ENCODE measurements at places on chromosomes 5 and 9.

DNA sequence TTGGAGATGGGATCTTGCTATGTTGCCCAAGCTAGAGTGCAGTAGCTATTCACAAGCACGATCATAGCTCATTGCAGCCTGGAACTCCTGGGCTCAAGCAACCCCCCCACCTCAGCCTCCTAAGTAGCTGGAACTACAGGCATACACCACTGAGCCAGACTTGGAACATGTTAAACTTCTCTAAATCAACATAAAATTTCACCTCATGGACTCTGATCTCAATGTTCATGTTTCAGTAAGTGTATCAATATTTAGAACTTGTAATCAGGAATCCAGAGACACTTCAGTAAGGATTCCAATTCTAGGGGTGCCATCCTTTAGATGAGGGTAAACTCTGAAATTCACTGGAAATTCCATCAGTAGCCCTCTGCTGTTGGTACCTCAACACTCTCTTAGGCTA lies 6.8 kb downstream of the GNE start:
- no peak for DNase-seq

DNA sequence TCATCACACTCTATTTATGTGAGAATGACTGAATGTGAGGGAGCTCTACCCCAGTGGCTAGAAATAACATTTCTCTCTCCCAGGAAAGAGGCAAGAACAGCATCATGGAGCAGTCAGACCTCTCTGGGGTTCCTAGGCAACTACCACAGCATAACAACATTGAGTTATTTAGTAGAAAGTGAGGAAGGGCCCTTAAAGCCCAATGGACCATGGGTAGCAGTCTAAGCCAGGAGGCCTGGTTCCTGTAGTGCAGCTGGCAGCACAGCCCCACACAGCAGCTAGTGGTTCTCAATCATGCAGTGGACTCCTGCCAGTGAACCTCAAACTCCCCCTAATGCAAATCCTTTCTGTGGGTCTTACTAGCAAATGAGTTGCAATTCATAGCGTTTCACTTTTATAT lies 55.3 kb downstream of the SPEF2 start:
- no peak for DNase-seq

DNA sequence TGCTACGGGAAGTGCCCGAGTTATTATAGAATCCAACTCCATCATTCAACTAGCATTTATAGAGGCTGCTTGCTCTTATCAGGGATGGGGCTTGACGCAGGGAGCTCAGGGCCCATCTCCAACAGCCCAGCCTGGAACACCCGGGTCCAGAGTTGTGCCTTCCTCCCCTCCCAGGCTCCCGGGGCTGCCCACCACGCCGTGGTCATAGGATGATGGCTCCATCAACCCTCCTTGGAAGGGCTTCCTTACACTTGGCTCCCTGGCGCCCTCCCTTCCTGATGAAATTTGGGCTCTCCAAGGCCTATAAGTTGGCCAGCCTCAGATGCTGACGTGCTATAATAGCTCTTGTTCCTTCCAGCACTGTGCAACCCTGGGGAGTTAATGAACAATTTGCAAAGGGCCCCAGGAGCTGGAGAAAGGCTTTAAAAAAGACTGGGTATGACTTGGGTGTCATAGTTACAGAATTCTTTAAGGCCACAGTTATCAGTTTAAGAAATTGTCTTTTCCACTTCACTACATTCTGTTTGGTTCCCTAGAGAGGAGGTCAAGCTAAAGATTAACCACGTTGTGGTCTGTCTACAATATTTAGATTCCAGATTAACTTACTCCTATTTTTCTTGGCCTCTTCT lies 42.5 kb upstream of the GADD45G start:
- DNase-seq, result no peak

DNA sequence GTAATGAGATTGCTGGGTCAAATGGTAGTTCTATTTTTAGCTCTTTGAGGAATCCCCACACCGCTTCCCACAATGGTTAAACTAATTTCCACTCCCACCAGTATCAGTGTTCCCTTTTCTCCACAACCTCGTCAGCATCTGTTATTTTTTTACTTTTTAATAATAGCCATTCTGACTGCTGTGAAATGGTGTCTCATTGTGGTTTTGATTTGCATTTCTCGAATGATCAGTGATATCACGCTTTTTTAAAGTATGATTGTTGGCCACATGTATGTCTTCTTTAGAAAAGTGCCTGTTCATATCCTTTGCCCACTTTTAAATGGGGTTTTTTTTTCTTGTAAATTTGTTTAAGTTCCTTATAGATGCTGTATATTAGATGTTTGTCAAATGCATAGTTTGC lies 73.5 kb downstream of the MTAP start:
- no peak for DNase-seq

DNA sequence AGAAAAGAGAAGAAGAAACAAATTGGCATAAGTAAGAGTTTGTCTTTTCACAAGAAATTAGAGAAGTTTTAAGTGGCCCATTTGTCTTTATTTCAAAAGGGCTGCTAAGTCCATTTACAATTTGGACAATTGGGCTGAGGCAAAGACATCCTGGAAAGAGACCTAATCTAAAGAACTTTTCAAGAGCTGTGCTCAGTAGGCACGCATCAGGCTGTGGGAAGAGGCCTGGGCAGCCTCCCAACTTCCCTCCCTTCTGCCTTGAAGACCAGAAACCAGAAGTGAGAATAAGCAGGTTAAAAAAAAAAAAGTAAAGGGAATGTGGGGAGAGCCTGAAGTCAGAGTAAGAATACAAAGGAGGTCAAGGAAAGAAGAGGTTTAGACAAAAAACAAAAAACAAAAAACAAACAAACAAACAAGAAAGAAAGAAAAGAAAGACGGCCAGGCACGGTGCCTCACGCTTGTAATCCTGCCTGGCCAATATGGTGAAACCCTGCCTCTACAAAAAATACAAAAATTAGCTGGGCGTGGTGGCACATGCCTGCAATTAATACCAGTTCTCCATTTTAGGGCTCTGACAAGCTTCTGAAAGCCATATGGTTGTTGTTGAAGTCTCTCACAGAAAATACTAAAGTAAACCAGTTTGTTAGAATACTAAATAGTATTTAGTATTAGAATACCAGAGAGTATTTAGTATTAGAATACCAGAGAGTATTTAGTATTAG lies 48.0 kb upstream of the CEP78 start:
- DNase-seq, result no peak

GRCh38 chr5:74945561-74946165 lies 79.5 kb upstream of the FAM169A start:
- no peak for DNase-seq

GRCh38 chr9:77163884-77164283 lies 13.4 kb upstream of the VPS13A start:
- no peak for DNase-seq

DNA sequence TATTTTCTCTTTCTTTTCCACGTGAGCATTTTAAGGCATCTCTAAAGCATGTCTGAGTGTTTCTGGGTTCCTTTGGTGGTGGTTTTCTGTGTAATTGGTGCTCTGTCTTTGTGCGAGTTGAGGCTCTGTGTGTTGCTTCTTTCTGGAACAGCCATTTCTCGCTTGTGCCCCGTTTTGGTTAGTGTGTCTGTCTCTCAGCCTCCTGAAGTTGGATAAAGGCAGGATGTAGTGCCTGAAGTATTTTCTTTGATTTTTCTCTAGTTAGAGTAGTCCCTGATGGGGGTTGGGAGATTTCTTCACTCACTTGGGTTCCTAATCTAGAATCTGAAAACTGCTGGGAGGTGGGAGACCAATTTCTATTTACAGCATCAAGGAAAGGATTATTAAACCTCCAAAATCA lies 129.7 kb upstream of the TMEM161B start:
- no peak for DNase-seq

DNA sequence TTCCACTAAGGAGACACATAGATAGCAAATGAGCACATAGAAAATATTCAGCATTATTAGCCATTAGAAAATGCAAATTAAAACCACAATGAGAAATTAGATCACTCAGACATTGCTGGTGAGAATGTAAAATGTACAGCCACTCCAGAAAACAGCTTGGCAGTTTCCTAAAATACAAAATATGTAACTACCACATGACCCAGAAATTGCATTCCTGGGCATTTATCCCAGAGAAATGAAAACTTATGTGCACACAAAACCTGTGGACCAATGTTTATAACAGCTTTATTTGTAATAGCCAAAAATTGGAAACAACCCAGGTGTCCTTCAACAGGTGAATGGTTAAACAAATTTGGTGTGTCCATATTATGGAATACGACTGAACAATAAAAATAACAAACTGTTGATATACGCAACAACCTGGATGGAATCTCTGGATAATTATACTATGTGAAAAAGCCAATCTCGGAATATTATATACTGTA lies 34.8 kb upstream of the SHC3 start:
- no peak for DNase-seq

GRCh38 chr9:114163517-114163951 lies 8.2 kb downstream of the COL27A1 start:
- DNase-seq, result no peak

DNA sequence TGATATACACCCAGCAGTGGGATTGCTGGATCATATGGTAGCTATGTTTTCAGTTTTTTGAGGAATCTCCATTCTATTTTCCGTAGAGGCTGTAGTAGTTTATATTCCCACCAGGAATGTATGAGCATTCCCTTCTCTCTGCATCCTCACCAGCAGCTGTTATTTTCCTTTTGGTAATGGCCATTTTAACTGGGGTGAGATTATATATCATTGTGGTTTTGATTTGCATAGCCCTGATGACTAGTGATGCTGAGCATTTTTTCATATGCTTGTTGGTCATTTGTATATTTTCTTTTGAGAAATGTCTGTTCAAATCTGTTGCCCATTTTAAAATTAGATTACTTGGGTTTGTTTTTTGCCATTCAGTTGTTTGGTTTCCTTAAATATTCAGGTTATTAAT lies 11.2 kb upstream of the PPIC start:
- no peak for DNase-seq

- DNase-seq, result no peak
Observed at GRCh38 chr5:112974901-112975300, 1.7 kb upstream of the DCP2 start.

- DNase-seq, result no peak
Observed at GRCh38 chr5:126753227-126753626, 23.7 kb upstream of the LMNB1 start.

- no peak for DNase-seq
Observed at GRCh38 chr5:71974165-71974564, 133.1 kb upstream of the MAP1B start.

GRCh38 chr9:127386249-127386648 lies 10.7 kb upstream of the SLC2A8 start:
- no peak for DNase-seq

Data from SIG-M5 (cell line).